Suppressor macrophage treated with lipopolysaccharide for 1 hour (primary cell): ENCODE measurements at places on chromosomes 4 and X.

DNA sequence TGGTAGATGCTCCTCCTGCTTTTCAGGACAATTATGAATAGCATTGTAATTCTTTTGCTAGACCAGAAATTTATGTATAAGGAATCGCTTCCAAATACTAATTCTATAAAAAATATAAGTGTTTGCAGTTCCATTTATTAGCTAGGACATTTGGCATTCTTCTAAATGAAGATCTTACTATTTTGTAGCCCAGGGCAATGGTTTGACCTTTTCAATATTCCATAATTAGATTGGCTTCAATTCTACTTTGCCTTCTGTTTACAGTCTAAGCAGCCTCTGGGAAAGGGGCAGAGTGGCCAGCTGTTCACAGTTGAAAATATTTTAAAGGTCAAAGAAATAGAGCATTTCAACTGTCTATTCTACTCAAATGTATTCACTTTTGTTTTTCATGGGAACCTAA, 912.1 kb upstream of the GRIA3 start:
- no peak for DNase-seq

DNA sequence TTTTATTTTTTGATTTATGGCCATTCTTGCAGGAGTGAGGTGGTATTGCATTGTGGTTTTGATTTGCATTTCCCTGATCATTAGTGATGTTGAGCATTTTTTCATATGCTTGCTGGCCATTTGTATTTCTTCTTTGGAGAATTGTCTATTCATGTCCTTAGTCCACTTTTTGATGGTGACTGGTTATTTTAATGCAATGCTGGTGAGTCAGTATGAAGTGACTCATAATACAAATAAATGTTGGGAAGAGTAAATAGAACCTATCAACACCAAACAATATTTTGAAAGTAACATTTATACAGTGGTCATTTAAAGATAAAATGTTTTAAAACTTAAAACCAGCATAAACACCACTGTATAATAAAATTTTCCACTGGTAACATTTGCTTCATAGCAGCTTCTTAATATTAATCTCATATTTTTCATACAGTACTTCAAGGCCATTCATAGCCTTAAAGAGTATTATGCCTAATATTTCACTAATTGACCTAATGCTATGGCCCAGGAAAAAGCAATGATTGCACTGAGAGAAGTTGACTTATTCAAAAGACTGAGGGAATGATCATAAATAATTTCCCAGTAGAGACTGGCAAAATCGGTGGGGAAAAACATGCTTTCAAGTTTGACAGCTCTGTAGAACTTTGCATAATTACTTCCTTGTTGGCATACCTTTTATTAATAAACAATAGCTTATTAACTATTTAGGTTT, 33.9 kb downstream of the CASK start:
- no peak for DNase-seq

GRCh38 chrX:109312757-109313156, 169.1 kb downstream of the GUCY2F start:
- no peak for DNase-seq

- DNase-seq = peak; percentile 20
Measured at GRCh38 chr4:133618963-133619362, 469.9 kb downstream of the PCDH10 start.

- DNase-seq = no peak
Measured at GRCh38 chr4:2433609-2434350, 15.0 kb downstream of the CFAP99 start.

- DNase-seq = no peak
Measured at GRCh38 chrX:19245711-19246269, 97.9 kb upstream of the PDHA1 start.

GRCh38 chr4:165945991-165946390, 73.0 kb downstream of the TLL1 start:
- DNase-seq = no peak

- DNase-seq = peak; percentile 77
Measured at GRCh38 chr4:13544606-13545393, 492 bp upstream of the NKX3-2 start.

DNA sequence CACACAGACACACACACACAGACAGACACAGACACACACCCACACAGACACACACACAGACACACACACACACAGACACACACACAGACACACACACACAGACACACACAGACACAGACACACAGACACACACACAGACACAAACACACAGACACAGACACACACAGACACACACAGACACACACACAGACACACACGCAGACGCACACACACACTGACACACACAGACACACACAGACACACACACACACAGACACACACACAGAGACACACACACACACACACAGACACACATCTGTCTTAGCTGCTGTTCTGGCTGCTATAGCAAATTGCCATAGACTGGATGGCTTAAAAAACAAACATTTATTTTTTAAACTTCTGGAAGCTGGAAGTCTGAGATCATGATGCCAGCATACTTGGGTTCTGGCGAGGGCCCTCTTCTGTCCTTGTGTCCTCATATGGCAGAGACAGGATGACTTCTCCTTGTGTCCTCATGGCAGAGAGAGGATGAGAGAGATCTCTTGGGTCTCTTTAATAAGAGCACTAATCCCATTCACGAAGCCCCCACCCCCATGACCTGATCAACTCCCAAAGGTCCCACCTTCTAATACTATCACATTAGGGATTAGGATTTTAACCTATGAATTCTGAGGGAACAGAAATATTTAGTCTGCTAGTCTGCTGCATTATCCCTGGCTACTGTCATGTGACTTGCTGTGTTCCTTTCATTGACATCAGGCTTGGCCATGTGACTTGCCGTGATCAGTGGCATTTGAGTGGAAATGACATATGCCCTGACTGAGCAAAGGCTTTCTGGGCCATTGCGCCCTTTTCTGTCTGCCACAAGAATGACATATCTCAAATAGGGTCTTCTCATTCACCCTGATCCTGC, 32.7 kb upstream of the RASGEF1B start:
- peak; percentile 82 for DNase-seq

DNA sequence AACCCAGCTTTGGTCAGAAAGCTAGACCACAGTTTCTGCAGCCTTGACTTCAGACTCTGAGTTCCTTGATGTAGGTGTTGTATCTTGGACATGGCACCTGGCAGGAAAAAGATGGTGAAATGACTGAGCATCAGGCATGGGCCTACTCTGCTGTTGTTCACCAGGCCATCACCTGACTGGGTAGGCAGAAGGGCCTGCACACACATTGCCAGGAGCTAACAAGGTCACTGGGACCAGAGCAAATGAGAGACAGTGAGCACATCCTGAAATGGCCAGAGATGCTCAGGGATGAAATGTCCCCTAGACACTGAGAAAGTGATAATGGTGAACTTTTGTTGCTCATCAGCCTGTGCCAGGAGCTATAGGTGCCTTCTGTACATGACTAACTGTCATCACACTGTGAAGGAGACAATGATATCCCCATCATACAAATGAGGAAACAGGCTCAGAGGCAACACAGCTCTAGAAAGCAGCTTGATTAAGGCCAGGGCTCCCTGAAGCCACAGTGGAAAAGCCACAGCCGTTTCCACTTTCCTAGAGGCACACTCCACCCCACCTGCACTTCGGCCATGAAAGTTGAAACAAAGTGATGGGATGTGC, 128.3 kb downstream of the TSPAN5 start:
- no peak for DNase-seq

DNA sequence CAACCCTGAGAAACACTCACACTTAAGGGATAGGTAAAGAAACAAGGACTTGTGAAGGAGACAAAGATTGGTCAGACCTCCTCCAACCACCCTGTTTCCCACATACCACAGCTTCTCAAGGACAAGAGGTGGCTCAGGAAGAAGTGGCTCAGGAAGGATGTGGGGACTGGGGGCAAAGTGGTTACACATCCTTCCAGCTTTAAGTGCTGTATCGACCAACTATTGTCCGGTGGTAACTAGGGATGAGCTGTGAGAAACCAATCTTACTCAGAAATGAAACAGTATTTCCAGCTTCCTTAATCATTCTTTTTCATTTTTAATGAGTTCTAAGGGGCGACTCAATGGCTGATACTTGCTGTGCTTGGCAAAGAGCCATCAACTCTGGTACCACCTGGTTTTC, 8.5 kb upstream of the LHFPL1 start:
- DNase-seq = no peak

DNA sequence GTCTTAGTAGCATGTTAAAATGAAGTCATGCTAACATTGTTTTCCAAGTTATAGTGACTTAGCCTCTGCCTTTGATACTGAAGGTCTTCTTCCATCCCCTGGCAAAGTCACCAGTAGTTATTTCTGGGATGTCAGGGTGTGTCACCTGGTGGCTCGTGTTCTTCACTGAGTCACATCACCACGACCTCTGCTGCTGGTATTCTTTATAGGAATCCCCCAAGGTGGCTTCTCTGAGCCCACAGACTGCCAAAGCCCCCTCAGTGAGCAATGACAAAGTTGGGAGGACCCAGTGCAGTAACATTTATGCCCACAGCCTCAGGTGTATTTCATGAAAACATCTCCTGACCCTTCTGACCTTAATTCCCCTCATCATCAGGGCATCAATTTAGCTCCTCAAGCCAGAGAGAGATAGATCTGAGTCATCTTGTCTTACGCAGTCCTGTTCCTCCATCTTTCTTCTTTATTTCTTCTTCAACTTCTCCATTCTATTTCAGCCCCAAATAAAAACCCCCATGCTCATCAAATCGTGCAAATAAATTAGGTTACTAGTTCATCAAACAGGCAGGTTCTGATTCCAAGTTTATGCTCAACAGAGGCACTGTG, 29.3 kb upstream of the GPRIN3 start:
- DNase-seq = no peak
